ENCODE measurements at places on chromosomes 16 and 17.
A peak's percentile ranks its signal among the peaks of the same experiment; 100 is the strongest.

- no peak for DNase-seq
These were observed 17.0 kb downstream of the N4BP1 start for GRCh38 chr16:48592839-48593429.

DNA sequence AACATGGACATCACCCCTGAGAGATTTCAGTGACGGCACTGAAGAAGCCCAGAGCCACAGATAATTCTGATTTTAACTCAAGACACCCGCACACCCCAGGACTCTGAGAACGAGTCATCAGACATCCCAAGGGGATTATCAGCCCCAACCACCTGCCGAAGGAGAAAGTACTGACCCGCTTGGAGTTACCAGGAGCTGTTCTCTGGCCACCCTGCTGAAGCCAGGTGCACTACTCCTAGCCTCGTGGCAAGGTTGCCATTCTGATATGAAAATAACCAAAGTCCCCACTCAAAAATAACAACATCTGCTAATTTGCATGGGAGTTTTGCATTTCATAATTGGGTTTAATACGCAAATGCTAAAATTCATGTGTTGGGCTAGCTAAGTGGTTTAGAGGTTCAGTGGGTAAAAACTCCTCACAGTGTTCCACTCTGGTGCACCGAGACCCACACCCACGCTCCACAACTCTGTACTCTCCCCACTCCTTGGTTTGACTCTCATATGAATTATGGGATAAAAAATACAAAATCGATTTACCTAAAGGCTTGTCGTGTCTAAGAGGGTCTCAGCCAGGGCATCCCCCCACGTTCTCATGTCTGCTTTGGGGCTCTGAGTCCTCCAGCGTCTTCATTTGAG, 143.0 kb upstream of the NOL11 start:
- no peak for DNase-seq

DNA sequence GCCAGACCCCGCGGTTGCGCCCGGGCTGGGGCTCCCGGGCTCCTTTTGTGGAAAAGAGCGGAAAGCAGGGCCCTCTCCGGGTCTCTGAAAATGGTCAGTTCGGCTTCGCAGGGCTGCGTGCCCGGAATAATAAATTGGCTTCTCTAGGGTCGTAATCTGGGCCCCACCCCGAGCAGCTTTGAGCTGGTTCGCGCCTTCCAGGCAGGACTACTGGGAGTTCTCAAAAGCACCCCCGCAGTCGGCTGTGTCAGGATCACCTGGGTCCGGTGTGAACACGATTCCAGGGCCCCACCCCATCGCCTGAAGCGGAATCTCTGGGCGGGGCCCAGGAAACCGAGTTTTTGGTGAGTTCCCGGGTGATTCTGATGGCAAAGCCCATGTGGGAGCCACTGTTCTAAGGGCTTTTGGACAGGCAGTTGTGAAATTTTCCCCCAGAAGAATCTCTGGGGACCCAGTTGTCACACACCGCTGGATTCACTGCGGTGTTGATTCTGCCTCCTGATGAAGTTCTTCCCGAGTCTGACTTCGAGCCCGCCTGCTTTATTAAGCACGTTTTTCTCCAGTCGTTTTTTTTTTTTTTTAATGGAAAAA, 77.0 kb downstream of the MRC2 start:
- DNase-seq, result peak; percentile 70

DNA sequence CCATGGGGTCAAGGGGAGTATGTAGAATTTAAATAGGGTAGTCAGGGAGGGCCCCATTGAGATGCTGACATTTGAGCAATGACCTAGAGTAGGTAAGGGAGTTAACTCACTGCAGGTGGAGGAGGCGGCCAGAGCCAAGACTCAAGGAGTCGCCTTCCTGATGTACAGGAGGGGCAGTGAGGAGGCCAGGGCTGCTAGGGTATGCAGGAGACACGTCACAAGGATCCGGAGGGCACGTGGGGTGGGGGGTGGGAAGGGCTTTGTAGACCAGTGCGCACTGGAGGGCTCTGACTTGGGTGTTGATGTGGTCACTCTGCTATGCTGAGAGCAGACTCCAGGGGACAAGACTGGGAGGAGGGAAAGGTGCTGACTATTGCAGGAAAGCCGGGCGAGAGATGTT, 37.5 kb downstream of the SPECC1 start:
- no peak for DNase-seq

DNA sequence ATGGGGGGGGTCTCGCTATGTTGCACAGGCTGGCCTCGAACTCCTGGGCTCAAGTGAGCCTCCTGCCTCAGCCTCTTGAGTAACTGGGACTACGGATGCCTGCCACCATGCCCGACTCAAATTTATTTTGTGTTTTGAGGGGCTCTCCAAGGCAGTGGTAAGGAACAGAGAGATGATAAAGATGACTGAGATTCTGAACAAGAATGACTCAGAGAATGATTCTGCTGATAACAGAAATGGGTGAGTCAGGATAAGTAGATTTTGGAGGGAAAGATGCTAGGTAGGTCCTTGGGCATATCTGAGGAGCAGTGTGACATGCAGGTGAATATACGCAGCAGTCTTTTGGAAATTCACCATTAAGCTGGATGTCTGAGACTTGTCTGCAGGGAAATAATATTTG, 2.6 kb downstream of the TMEM220 start:
- DNase-seq, result no peak

GRCh38 chr17:68004201-68004600, 7.9 kb upstream of the C17orf58 start:
- no peak for DNase-seq

DNA sequence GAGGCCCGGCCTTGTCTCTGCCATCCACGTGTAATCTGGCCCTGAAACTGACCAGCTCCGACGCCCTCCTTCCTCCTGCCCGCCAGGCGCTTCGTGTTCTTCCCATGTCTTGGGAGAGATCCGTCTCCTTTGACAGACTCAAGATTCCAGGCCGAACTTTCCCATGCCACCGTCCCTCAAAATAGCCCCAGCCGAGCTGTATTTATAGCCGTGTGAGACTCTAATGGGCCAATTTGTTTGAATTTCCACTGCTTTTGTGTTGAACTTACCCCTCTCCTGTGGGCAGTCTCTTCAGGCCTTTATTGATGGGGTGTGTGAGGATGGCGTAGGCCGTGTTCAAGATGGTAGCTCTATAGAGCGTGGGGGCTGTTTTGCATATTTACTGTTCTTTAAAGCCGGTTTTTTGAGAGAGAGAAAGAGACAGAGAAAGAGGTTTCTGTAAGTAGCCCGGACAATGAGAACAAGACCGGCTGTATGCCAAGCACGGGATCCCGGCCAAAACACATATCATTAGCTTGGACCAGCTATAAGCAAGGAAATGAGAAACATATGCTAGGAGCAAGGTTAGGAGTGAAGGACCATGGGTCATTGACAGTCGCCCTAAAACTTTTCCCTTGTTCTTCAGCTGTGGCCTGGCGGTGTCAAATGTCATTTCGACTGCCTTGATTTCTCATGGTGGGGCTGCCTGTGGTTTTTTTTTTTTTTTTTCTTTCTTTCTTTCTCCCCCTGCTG, 124.5 kb upstream of the ZFHX3 start:
- DNase-seq, result peak; percentile 75

DNA sequence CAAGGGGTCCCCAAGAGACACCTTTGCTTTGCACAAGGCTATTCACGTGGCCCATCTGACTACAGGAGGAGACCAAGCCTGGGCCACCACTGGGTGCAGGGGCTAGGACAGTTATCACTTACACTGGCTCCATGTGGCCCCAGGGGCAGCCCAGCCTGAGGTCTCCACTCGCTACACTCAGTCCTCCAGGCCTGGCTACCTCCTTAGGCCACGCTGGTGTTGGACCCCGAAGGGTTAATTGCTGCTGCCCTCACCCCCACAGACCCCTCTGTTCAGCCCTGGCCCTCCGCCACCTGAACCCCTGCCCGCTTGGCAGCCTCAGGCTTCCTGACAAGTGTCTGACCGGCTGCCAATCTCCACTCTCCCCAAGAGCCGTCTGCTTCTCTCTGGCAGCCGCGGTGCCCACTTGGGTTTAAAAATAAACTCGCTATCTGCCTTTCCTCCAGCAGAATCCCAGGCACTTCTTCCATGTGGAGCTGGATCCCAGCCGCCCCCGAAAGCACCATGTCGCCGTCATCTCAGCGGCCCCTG, 27.8 kb downstream of the ADAM11 start:
- DNase-seq, result no peak

GRCh38 chr16:49598383-49599170, 225.0 kb downstream of the C16orf78 start:
- DNase-seq, result no peak

- DNase-seq, result peak; percentile 53
These were observed 2.6 kb downstream of the KAT2A start for GRCh38 chr17:42118545-42118944.

DNA sequence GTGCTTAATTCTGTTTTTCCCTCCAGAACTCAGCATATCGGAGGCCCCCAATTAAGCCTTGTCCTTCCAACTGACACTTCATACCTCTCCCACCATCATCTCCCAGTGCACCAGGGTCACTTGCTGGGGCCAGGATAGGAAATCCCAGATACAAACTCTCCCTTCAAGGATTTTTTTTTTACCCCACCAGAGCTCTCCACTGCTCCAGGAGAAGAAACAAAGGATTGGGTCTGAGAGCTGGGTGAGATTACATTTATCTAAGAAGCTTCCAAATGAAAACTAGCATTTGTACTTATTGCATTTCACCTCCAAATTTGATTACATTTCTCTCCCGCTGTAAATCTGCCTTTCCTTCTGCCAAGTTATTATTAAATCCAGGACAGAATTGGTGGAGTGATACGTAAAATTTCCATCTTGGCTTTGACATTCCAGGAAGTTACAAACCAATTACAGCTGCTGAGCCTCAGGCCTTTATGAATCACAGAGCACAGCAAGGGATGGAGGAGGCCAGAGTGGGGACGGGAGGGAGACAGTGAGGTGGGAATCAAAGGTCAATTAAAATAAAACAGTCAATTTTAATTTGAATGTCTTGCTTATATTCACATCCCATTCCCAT, 123.5 kb downstream of the USP31 start:
- DNase-seq, result no peak

DNA sequence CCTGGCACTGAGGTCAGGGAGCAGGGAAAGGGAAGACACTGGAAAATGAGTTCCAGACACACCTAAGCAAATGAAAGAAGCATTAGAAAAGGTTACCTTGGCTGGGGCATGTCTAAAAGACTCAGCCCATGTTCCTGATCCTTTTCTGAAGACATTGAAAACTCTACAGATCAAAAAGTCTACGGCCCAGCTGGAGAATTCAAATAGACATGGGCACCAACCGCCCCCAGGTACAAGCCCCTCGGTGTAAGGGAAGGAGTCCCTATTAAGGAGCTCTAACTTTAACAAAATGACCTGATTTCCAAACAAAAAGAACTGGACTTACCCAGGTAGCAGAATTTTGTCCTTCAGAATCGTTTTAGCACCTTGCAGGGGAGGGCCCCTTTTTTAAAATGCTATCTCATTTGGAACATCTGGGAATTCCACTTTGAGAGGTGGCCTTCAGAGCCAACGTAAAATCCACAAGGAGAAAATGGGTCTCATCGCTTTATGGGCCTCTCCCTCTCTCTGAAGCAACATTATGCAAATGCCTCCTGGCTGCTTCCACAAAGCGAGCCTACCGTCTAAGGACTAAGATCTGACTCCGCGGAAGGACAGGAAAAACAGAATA, 43.6 kb upstream of the RBFOX3 start:
- no peak for DNase-seq

DNA sequence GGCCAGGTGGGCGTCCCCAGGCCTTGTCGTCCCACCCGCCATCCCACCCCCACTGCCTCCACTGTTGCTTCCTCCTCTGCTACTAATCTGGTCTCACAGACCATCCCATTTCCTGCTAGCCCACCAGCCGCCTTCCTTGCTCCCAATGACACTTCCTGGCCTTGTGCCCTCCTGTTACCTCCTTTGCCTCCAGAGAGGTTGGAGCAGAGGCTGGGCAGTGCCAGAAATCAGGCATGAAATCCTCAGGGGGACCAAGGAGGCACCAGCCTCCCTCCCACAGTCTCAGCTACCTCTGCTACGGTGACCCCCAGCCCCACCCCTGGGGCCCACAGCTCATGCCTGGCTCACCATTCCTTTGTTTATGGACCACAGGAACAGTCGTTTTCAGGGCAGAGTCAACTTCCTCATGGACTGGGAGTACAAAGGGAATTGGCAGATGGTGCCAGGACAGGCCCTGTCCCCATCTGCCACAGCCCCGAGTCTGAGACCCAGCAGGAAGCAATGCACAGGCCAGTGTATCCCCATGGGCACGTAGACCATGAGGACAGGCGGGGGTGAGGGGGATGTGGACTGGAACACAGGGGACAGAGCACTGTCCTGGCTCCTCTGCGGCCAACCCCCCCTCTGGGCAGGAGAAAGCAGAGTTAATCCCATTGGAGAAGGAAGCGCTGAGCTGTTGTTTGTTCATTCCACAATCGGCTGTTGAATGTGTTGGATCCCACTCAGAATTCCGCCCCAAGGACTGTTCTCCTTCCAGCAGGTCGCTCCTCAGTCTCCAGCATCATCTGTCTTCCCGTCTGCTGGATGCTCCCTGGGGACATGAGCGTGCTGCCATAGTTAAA, 2.2 kb upstream of the CDH5 start:
- DNase-seq, result no peak

GRCh38 chr16:81136390-81137335, 40.5 kb upstream of the GCSH start:
- DNase-seq, result no peak

- DNase-seq, result peak; percentile 60
These were observed 20.8 kb upstream of the ZFHX3 start for GRCh38 chr16:73068541-73069401.

GRCh38 chr17:7880076-7880868, 8.3 kb upstream of the CHD3 start:
- no peak for DNase-seq

- no peak for DNase-seq
These were observed 25.3 kb downstream of the SRL start for GRCh38 chr16:4216596-4216995.

- no peak for DNase-seq
These were observed 4.8 kb downstream of the TNP2 start for GRCh38 chr16:11264155-11264832.

DNA sequence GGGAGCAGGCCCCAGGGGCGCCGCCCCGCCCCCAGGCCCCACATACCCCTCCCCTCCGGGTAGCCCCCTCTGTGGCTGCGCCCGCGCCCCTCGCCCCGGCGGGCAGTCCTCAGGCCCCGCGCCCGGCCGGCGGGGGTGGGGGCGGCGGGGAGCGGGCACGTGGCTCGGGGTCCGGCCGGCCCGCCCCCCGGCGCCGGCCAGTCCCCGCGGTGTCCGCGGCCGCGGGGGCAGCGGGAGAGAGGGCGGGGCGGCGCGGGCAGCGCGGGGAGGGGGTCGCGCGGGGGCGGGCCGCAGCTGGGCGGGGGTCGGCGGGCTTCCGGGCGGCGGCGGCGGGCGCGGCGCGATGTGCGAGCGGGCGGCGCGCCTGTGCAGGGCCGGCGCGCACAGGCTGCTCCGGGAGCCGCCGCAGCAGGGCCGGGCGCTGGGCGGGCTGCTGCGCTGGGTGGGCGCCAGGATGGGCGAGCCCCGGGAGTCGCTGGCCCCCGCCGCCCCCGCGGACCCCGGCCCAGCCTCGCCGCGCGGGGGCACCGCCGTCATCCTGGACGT, 335 bp downstream of the NECAB2 start:
- peak; percentile 58 for DNase-seq

DNA sequence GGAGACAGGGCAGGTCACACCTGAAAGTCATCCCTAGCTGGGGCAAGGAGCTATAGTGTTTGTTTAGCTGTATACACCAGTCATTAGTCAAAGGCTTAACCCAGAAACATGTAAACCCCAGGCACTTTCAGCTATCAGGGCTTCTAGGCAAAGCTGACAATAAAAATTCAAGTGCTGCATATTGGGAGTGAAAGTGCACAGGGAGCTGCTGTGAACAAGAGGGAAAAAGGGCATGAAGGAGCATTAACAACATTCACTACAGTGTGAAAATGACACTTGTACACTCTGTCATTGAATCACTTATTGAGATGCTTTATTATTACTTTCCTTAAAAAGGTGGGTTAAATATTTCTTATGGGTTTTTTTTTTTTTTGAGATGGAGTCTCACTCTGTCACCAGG, 92.8 kb downstream of the HS3ST3B1 start:
- DNase-seq, result no peak

Measured in urothelium cell line (cell line).